Activated gamma-delta T cell (primary cell): ENCODE measurements at places on chromosomes 6 and 20.

DNA sequence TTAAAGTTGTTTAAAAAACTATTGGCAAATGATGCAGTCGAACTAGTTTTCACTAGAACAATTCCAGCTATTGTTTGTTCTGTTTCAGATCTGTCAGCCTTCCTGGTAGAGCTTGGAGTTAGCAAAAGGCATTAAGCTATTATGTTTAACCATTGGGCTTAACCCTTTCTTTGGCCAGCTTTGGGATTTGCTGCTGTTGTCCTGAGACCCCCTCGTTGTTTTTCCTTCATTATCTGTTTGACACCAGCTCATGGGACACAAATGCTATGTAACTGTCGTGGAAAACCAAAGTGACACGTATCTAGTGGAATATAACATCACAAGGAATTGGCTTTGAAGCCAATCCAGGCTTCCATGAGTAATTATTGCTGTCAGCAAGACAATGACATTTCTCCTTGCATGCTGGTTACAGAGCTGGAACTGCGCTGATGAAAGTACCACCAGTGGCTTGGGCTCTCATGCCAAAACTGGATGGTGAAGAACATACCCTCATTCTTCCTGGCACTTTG, 96.0 kb downstream of the EYA2 start:
- no peak for DNase-seq

- no peak for DNase-seq
These were observed 11.7 kb upstream of the PTPRK start for GRCh38 chr6:128532136-128532535.

DNA sequence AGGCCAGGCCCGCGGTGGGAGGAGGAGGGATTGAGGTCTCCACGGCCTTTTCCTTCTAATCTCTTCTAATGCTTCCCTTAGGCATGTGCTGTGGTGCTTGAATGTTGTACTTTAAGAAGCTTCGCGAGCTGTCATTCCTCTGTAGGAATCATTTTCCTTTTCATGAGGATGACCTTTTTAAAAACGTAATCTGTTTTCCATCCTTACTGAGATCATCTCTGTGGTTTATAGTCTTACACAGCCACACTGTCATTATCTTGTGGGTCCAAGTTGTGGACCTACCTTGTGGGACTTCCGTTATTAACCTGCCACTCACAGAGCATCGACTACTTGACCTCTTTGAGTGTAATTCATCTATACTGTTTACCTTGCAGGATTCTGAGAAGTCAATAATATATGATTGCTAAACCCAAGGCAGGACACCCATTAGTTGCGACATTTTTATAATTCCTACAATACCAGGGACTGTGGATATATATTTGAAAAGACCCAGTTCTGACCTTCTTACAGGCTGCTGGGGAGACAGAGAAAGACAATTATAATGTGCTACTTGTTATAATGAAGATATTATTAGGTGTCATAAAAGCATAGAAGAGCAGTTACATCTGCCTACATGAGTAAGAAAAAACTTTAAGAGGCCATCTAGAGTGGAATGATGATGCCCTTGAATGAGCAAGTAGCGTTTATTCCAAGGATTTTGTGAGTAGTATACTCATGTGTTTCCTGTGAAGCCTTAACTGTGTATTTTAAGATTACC, 842 bp downstream of the SLC25A27 start:
- DNase-seq: no peak

DNA sequence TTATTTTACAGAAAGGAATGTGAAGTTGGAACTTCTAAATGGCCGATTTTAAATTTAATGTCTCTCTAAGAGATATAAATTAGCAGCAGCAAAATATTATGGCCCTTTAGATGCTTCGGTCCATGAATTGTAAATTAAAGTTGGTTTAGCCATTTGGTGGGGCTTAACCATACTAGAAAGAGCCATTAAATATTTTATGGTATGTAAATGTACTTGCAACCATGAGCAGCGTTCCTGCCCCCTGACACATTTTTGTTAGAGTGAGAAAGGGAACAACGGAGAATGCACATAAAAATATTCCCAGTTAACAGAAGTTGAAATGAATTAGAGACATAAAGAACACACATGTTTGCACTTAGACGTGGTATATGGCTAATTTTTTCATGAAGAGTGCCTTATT, 237.9 kb downstream of the MYLK4 start:
- DNase-seq: no peak

- DNase-seq: no peak
These were observed 169.4 kb downstream of the ZDHHC14 start for GRCh38 chr6:157550114-157550989.

GRCh38 chr6:5704708-5705107, 302.0 kb downstream of the NRN1 start:
- DNase-seq: no peak

DNA sequence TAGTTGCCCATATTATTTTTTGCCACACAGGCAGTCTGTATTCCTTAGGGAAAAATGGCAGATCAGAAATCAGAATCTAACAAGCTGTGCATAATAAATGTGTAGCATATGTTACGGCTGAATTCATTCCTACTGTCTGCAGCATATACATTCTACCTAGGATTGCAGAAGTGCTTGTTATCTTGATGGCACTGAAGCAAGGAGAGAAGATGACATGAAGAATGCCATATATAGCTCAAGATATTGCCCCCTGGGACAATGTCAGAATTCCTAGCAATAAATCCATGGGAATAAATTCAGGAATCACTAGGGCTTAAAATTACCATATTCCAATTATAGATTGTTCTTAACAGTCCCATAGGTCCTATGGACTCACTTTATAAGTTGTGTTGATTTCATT, 293.0 kb upstream of the CNR1 start:
- DNase-seq: no peak

DNA sequence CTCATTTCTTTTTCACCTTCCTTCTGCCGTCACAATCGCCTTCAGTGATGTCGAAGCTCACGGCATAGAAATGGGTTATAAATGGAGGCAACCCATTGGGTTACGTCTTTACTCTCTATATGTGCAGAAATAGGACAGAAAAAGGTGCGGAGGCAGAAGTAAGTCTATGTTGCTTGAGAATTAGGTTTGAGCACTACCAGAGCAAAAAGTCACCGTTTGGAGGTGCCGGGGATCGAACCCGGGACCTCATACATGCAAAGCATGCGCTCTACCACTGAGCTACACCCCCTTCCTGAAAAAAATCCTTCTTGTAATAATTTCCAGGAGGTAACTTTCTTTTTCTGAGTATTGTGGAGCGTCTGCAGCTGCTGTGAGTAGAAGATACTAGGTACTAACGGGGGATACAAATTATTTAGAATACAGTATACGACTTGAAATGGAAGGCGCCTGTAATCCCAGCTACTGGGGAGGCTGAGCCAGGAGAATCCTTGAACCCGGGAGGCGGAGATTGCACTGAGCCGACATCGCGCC, 134.2 kb downstream of the TRIM27 start:
- no peak for DNase-seq
